Thoracic aorta (tissue), 2 donors: ENCODE measurements at places on chromosomes 1 and 21. TPM values are rescaled to one million over a fixed set of nuclear protein-coding genes. Genes with fewer than 3 reads are reported as not detected.

CHIA gene
- total RNA-seq: not detected

HNRNPR gene
- 97.3 TPM for total RNA-seq

DNA sequence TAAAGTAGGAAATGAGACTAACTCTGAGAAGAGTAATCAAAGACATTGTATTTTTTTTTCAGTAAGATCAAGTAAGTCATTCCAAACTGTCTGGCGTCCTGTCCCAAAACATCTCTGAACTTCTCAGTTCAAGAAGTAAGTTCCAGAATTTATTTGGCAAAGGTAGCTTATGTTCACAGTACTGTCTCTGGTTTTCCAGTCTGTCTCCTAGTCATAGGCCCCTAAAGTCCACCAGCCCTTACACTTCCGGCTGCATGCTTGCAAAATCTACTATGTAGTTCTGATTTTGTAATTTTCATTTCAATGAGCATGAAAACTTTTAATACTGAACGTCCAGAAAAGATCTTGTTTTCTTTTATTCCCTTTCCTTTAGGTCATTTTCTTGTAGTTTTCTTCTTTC lies 61.4 kb upstream of the S1PR1 start:
- no peak for DNase-seq

- DNase-seq: no peak
These were observed 21.1 kb upstream of the IL22RA1 start for GRCh38 chr1:24164004-24164403.
